Mesenteric fat pad (tissue), 1 donor: ENCODE measurements at places on chromosomes 16 and 17. TPM values are rescaled to one million over a fixed set of nuclear protein-coding genes. Genes with fewer than 3 reads are reported as not detected.

DNA sequence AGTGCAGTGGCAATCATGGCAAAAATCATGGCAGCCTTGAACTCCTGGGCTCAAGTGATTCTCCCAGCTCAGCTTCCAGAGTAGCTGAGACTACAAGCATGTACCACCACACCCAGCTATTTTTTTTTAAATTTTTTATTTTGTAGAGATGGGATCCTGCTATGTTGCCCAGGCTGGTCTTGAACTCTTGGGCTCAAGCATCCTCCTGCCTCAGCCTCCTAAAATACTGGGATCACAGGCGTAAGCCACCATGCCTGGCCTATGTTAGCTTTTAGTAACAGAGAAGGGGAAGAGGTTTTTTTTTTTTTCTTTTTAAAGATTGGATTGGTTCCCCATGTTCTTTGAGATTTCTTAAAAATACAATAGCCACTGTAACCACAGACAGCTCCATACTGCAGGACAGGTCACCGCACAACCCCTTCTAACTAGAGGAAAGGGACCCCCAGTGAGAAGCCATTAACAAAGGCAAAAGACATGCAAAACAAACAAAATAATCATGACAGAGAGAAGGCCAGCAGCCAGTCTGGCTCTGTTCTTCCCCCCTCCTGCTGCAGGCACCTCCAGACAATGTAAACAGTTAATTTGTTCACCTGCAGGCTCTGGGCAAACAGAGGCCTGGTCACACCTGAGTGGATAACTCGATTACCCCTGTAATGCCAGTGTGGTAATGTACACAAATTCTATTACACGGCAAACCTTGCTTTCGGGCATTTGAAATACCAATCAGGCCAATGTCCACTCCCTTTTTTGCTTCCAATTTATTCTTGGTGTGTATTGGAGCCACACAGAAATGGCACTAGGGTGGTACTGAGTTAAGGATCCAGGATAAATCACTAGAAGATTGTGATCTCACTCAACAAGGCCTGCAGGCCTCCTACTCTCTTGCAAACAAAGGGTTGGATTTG, 52.9 kb downstream of the SNX11 start:
- no peak for DNase-seq

GRCh38 chr16:69093974-69094373, 11.5 kb upstream of the HAS3 start:
- DNase-seq = no peak

The SPECC1 gene
- 25.8 TPM for total RNA-seq

DNA sequence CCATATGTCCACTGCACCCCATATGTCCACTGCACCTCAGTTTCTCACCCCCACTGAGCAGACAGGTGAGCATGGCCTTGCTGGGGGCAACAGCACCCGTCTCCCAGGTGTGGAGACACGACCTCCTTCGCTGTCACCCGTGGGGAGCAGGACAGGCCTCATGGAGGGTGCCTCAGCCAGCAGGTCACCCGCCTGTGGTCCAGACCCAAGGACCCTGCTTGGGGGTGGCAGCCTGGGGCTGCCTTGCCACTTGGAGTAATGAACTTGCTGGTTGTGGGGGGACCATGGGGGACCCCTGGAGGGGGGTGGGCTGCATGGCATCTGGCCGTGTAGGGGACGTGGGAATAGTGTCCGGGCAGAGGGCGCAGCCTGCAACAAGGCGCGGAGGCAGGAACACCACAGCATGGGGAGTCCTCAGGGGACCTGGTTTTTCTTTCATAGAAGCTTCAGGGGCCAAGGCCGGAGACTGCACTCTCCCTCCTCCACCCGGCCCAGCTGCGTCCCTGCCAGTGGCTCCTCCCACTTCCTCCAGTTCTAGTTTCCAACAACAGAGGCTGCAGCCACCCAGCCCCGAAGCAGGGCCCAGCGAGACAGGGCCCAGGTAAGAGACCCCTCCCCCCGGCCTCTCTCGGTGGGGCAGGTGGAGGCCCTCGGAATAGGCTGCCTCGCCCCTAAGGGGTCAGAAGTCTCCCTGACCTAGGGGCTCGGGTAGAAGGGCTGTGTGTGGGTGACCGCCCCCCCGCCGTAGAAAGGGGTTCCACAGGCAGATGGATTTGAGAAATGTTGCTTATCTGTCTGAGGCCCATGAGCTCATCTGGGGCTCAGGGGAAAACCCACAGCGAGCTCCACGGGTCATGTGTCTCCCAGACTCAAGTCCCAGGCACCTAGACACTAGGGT, at the start of gene NHLRC4:
Gene NHLRC4, plus strand, starts transcription at position 531 of the 898 bp plus-strand sequence. CDS start 1,043 bp downstream, outside the sequence.
- DNase-seq = no peak

The ACSM2A gene
- not detected for total RNA-seq

DNA sequence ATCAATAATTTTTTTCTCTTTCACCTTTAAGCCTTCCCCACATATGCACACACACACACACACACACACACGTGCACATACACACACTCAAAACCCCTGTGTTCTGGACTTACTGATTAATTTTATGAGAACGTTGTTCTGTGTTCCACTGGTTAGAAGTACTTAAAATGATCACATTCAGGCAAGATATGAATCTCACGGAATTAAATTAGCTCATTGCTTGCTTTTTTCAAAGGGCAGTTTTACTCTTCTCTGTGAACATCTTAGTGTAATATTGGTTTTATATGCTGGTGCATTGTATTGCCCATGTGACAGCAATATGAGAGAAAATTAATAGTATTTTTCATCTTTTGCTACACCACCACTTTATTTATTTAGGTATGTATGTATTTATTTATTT, 377.3 kb upstream of the RBFOX1 start:
- DNase-seq = no peak

The MRPL38 gene
- 70.8 TPM for total RNA-seq

The EVI2A gene
- 16.4 TPM for total RNA-seq

GRCh38 chr17:76515274-76515949, 14.2 kb upstream of the RHBDF2 start:
- no peak for DNase-seq

The RGS9 gene
- total RNA-seq = 3.2 TPM

The TOM1L1 gene
- 16.4 TPM for total RNA-seq

The C16orf96 gene
- 0.10 TPM for total RNA-seq

DNA sequence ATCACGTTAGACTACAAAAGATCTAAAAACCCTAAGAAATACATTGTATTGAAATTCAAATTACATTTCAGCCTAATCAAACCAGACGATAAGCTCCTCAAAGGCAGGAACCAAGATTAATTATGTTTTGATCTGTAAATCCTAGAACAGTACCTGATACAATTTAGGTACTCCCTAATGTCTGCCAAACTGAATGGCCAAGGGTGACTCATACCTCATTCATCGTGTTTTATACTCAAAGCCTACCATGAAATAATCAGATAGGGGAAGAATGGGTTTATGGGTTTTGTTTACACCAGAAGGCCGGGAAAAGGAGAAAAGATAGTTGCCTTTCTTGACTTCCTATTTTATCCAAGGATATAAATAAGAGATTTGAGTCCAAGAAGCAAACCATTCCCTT, 19.3 kb downstream of the MMD start:
- no peak for DNase-seq

DNA sequence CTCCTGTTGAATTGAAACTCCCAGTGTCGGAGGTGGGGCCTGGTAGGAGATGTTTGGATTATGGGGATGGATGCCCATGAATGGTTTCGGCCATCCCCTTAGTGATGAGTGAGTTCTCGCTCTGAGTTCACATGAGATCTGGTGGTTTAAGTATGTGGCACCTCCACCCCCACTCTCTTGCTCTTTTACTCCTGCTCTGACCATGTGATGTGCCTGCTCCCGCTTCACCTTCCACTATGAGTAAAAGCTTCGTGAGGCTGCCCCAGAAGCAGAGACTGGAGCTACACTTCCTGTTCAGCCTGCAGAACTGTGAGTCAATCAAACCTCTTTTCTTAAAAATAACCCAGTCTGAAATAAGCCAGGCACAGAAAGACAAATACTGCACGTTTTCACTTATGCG, 512.4 kb downstream of the HS3ST4 start:
- no peak for DNase-seq

DNA sequence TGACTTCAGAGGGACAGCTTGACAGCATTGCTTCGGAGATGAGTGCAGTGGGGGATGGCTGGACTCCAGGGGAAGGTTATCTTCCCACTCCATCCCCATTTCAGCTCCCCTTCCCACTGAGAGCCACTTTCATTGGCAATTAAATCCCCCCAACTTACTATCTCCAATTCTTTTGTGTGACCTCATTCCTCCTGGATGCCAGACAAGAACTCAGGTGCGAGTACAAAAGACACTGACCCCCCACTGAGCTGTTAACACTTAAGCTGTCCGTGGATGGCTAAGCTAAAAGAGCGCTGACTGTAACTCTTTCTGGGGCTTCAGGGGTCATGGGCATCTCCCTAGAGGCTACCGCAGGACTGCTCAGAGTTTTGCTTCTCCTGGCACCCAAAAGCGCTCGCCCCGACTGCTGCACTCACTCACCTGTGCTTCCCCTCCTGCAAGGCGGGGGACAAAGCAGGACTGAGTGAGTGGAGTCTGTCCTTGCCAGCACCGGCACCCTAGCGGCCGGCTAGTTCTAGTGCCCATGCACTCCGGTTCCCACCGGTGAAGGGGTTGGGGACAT, 44.8 kb upstream of the FBXO47 start:
- DNase-seq = no peak

DNA sequence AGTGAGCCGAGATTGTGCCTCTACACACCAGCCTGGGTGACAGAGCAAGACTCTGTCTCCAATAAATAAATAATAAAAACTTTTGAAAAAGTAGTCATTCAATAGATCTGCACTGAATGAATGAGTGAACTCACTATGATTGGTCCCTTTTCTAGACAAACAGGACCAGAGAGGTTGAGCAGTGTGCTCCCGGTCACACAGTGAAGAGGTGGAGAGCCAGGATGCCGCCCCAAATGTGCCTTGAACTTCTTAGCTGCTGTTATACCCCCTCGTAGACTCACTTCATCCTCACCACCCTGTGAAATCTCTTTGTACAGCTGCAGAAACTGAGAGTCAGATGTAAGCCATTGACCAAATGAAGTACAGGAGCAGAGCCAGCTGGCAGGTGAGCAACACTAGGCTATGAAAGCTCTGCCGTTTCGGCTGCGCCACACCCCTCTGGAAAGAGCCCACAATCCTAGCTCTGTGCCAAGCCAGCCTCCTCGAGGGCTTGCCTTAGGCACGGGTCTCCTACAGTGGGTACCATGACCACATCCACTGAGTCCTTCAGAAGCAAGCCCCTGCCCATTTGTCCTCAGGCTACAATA, 7.8 kb upstream of the KIAA0513 start:
- DNase-seq = no peak

DNA sequence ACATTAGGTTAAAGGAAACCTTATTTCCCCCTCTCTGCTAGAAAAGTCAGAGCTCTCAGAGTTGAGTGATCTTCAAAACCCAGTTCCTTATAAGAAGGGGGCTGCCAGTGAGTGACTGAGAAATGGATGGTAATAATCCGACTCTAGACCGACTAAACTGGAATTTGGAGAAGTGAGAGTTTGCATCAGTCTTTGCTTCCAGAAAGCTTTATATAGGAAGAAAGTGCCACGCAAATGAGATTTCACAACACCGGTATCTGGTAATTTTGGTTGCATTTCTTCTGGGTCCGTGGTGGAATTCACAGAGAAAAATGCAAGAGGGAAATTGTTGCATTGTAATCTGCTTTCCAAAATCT, 271.4 kb downstream of the MAF start:
- no peak for DNase-seq

DNA sequence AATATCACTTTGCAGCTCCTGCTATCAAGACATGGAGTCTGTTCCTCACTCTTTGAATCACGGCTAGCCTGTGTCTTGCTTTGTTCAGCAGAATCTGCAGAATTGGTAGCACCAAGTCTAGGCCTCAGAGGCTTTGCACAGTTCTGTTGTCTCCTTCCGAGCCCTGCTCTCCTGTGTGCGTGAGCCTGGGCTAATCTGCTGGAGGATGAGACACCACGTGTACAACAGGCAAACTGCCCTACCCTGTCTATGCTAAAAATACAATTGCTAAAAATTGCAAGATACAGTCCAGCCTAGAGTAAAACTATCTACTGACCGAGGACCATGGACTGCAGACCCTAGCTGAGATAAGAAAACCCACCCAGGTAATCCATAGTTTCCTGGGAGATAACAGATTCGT, 484.7 kb downstream of the NPIPA7 start:
- no peak for DNase-seq

DNA sequence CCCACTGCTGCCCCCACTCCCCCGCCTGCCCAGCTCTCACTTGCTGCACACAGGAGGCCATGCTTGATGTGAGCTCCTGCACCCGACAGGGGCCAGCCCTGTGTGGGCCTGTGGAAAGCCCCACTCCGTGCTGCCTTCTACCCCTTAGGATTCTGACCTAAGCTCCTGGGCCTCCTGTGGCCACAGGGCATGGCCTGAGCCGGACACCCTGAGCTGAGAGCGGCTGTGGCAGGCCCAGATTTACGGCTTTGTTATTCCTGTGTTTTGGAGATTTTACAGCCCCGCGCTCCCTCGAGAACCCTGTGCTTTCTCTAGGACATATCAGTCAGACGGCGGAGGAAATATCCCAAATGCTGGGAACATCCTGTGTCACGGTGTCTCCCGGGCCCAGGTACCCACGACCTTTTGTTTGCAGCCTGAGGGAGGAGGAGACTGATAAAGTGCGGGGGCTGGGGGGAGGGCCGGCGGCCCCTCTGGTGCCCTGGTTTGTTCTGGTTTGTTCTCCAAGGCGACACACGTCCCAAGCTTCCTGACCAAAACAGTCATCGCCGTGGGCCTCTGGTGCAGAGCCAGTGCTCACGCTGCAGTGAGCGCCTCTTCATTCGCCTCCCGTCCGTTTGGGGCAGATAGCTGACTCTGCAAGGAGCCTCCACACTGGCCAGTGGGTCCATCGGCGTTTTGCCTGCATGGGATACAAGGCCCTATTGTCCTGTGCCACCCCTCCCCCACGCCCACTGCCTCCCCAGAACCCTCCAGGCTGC, 363.4 kb downstream of the C16orf95 start:
- no peak for DNase-seq

The HID1 gene
- total RNA-seq = 14.4 TPM

The ABCC11 gene
- total RNA-seq = 0.22 TPM

- no peak for DNase-seq
Measured at GRCh38 chr16:35198223-35199199, 1739.1 kb downstream of the TP53TG3F start.

The CACNG5 gene
- not detected for total RNA-seq

The RFWD3 gene
- total RNA-seq = 14.7 TPM
